ENCODE measurements at places on chromosomes 2 and 18. TPM values are rescaled to one million over a fixed set of nuclear protein-coding genes. Genes with fewer than 3 reads are reported as not detected.

DNA sequence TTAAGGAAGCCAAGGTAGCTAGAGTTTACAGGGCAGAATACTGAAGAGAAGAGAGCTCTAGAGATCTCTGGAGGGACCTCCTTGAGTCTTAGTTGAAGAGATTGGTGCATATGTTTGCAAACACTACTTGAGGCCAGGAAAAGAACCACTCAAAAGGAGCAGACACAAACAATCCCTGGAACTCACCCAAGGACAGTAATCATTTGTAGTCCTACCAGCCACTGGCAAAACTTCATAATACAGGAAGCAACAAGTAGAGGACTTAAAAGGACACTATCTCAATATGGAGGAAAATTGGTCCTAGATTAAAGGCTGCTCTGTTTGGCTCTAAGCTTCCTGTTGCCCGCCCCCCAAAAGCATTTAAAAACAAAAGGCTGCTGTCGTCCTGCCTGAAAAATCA lies 46.9 kb upstream of the UBXN4 start:
- DNase-seq = peak; percentile 7

DNA sequence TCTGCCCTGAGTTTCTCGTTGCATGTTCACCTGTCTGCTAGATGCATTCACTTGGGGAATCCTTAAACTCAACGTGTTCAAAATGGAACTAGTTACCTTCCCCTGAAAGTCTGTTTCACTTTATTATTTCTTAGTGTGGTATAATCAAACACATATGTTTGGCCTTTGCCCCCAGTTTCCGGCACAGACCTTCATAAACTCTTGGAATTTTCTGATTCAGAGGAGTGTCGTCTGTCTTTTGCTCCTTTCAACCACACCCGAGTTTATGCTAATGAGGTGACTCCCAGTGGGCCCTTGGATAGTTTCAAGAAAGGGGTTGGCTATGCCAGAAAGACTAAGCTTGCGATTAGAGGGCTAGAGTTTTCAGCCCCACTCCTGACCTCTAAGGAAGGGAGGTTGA lies 198.9 kb downstream of the CDCA7 start:
- DNase-seq = peak; percentile 19

GRCh38 chr2:240722796-240723735 lies 31.4 kb downstream of the AQP12A start:
- no peak for DNase-seq

GRCh38 chr2:191678437-191679100 lies 633 bp downstream of the NABP1 start:
- no peak for DNase-seq

GRCh38 chr2:189673661-189674373 lies 653 bp upstream of the ANKAR start:
- no peak for DNase-seq

DNA sequence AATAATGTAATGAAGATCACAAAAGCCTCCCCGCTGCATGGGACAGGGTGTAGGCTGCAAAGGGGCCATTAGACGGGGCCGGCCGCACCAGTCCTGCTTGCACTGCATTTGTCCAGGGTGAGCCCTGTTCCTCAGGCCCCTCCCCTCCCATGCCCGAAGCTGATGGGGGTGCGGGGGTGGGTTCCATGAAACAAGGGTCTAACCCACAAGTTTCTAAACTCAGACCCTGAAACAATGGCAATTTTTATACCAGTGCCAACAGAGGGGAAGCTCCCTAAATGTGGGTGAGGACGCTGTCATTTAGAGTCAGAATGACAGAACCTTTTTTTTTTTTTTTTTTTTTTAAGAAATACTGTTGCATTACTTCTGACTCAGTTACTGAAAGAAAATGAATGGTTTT lies 39.7 kb downstream of the HS6ST1 start:
- DNase-seq = no peak

Gene POTEI
- total RNA-seq = not detected

GRCh38 chr18:33854086-33854826 lies 276.2 kb downstream of the ASXL3 start:
- DNase-seq = no peak

Data from IMR-90 (cell line).